ENCODE measurements at places on chromosomes 2 and 18.

- DNase-seq = no peak
Measured at GRCh38 chr2:217023611-217024010, 163.7 kb upstream of the TNP1 start.

DNA sequence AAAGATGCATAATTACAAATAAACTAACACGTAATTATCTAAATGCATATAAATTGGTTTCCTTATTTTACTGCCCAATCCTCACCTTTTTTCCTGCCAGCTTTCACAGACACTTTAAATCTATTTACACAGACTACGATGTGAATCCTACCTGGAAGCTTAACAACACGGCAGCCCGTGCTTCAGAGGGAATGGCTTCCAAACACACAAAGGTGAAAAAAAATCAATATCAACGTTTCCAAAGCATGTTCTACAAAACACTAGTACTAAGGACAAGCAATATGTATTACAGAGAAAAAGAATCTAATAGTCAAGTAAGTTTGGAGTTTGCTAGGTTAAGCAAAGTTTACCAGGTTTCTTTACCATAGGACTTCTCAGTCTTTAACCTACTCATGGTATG, 4.4 kb downstream of the MAP4K3 start:
- no peak for DNase-seq

GRCh38 chr2:120927265-120927628, 191.6 kb downstream of the GLI2 start:
- DNase-seq = no peak

DNA sequence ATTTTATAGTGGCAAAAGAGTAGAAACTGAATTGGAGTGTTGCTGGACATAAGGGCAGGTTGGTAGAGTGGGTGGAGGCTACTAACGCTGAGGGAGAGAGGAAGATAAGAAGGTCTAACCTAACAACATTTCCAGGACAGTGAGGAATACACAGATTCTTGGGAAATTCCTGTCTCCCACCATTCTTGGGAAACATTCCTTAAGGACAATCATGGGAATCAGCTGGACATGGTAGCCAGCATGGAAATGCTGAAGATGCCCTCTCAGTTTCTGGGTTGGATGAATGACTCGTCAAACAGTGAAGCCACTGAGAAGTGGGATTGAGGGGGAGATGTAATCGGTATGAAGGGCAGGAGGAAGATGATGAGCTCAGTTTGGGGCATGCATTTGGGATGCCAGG, 265.4 kb downstream of the AFF3 start:
- no peak for DNase-seq

GRCh38 chr2:230920167-230920566, 4.9 kb downstream of the GPR55 start:
- DNase-seq = no peak

- no peak for DNase-seq
Measured at GRCh38 chr2:20637147-20637546, 13.8 kb downstream of the HS1BP3 start.

GRCh38 chr2:106977717-106978116, 91.8 kb upstream of the ST6GAL2 start:
- DNase-seq = peak; percentile 73

GRCh38 chr2:84870306-84870705, 10.6 kb downstream of the TRABD2A start:
- no peak for DNase-seq

DNA sequence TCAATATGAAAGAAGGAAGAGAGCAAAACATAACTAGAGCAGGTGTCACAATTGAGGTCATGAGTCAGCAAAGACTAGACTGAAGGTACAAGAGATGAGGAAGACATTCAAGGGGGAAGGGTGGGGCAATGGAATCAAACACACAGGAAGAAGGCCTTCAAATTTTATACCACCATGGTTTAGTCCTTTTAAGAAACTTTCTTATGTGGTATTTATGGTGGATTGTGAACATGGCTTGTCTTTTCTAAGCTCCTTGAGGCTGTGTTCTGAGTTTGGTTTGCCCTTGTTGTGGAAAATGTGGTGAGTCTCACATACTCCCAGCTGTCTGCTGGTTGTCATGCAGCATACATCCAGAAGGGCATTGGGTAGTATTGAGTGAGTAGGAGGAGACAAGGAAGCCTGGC, 62.1 kb downstream of the NABP1 start:
- no peak for DNase-seq

DNA sequence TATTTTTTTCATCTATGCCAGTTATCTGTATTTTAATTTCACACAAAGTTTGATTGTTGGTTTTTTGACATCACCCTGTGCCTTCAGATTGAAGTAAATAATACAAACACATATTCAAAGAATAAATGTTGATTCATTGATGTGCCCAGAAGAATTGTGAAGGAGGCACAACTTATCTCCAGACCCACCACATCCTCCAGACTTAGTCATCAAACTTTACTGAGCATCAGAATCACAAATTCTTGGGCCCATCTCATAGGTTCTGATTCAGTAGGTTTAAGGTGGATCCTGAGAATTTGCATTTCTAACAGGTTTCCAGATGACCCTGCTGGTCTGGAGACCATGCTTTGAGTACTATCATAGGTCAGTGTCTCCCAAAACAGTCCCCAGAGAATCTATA, 82.8 kb upstream of the PIK3C3 start:
- no peak for DNase-seq

- no peak for DNase-seq
Measured at GRCh38 chr2:109721135-109721534, 73.0 kb upstream of the RGPD5 start.

GRCh38 chr2:137117385-137117784, 352.0 kb downstream of the THSD7B start:
- peak; percentile 1 for DNase-seq

GRCh38 chr2:28437918-28438317, 45.3 kb downstream of the FOSL2 start:
- DNase-seq = no peak

GRCh38 chr2:70785137-70785911, 5.1 kb downstream of the FIGLA start:
- DNase-seq = no peak

DNA sequence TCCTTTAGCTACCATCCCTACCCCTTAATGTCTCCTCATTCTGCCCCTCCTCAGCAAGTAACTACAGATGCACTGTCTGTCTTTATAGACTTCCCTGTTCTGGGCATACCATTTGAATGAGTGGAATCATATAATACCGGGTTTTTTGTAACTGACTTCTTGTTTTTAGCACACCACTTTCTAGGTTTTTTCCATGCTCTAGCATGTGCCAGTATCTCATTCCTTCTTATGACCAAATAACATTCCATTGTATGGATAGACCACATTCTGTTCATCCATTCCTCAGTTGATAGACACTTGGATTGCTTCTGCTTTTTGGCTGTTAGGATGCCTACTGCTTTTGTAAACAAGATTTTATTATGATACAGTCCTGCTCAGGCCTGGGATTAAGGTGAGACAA, 154.7 kb downstream of the TSN start:
- no peak for DNase-seq

DNA sequence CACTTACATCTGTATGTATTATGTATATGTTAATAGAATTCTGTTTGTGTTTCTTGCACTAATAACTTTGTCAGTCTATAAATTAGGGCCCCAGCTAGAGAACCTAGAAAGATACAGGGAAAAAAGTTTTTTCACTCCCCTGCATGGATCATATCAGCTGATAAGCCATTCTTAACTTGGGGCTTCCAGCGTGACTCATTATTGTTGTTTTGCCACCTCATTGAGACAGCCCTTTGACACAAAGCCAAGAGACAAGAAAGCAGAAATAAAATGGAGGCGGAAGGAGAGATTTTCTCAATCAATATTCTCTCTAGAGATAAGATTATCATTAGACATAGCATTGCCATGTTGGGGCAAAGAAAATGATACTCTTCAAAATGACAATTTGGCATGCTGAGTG, 93.4 kb downstream of the AKAIN1 start:
- no peak for DNase-seq

- no peak for DNase-seq
Measured at GRCh38 chr2:204487447-204488229, 57.6 kb upstream of the PARD3B start.

Measured in foreskin fibroblast (primary cell).